ENCODE measurements at places on chromosomes 16 and 17.

DNA sequence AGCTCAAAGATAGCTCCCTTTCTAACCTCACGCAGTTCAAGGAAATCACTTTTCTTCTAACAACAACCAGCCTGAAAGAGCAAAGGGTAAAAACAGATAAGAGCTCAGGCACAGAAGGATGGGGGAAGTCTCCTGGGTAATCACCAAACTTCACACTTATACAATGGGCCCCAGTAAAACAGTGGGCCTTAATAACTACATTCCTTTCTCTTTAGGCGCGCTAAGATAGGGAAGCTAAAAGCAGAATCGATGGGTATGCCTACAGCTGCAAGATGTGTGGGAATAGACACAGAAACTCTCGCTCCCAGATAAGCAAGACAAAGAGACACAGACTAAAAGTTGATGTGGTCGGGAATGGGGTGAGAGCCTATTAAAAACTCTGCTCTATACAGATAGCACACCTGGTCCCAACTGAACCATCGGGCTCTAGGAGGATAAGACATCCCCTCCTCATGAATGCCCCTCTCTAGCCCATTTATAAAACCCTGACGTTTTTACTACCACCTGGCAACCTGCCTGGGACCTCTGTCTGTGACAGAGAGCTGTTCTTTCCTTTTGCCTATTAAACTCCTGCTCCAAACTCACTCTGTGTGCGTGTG lies 826 bp downstream of the LYZL6 start:
- no peak for DNase-seq

DNA sequence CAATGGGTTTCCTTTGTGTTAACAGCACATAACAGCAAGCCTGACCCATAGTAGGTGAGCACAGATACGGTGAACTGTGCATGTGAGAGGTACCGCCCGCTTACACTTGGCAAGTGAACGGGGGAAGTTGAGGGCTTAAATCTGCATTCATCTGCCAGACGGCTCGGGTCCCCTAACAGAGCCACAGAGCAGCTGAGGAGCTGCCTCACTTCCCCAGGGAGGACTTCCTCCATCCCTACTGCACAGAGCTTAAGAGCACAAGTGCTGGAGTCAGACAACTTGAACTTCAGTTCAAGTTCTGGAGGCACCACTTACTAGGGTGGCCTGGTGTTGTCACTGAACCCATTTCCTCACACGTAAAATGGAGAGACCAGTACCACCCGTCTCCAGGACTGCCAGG lies 13.4 kb downstream of the RAB5C start:
- DNase-seq: no peak

- DNase-seq: no peak
Measured at GRCh38 chr17:80261895-80262279, 1.2 kb downstream of the RNF213 start.

DNA sequence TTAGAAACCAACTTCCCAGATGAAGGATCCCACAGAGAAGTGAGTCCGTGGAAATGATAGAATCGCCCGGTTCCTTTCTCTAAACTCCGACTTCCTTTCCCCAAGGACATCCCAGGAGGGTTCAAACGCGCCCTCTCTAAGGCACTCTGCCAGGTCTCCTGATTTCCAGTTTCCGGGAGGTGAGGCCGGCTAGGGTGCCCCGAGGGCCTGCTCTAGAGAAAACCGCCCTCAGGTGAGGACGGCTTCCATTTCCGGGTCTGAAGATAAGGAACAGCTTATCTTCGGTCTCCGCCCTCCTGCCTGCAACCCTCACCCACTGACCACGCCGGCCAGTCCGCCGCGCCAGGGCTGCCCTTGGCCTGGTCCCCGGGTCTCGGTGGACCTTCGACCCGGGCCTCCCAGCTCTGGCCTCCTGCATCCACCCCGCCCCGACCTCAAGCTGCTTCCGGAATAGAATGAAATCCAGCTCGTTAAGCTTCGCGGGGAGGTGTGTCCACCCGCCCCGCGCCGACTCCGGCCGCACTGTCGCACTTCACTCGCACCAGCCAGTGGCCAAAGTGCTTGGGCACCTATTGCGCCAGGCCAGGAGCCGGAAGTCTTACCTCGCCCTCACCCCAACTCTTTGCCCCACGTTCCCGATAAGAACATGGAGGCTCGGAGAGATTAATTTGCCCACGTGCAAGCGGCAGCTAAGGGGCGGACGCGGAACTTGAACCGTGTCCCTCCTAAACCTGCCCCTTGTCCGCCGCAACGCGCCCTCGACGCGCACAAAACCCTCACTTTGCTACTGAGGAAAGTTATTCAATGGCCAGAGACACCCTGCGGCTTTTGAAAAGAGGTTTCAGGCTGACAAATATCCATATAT lies 836 bp upstream of the MMP15 start:
- DNase-seq: no peak

GRCh38 chr16:64234200-64234599 lies 887.7 kb downstream of the CDH11 start:
- DNase-seq: no peak

- no peak for DNase-seq
Measured at GRCh38 chr16:79500286-79500685, 100.3 kb downstream of the MAF start.

- no peak for DNase-seq
Measured at GRCh38 chr17:8142887-8143580, 9.2 kb downstream of the PER1 start.

- DNase-seq: no peak
Measured at GRCh38 chr17:64182325-64183012, 52.5 kb upstream of the ERN1 start.
